ENCODE measurements at places on chromosomes 11 and 22.
A peak's percentile ranks its signal among the peaks of the same experiment; 100 is the strongest.

DNA sequence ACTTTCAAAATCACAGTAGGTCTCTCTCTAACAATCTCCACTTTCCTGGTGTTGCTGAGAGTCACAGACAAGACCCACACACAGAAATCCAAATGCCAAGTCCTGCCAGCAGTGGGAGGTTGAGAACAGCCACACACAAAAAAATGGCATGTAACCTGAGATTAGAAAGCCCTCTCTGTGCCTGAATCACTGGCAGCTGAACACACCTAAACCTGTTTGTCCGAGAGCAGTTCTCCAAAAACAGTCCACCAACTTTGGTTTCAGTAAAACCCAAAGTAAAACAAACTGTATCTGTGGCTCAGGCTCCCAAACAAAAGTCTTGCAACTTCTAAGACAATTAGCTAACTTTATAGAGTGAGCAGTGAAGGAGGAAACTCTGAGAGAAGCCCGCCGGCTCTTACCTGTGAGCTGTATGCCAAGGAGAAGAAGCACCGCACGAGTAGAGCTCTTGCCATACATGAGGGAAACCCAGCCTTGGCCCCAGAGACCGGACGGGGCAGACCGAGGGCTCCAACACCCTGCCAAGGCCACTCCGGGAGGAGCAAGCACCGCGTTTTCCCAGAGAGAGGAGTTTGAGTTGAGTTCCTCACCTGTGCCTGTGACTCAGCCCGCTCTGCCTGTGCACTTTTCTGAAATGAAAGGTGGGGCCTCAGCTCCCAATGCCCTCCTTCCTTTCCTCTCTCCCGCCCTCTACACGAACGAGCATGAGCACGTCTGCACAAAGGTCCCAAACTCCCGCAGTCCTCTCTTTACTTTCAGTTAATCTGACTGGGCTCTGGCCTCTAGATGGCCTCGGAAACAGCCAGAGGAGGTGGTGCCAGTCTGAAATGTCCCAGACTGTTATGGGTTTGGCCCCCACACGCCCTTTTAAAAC, at the start of gene MPZL2:
Gene MPZL2 (minus strand): TSS at position 603 of the 874 bp plus-strand sequence. CDS start 144 bp downstream, at position 459.
- ATAC-seq, result peak; percentile 54

DNA sequence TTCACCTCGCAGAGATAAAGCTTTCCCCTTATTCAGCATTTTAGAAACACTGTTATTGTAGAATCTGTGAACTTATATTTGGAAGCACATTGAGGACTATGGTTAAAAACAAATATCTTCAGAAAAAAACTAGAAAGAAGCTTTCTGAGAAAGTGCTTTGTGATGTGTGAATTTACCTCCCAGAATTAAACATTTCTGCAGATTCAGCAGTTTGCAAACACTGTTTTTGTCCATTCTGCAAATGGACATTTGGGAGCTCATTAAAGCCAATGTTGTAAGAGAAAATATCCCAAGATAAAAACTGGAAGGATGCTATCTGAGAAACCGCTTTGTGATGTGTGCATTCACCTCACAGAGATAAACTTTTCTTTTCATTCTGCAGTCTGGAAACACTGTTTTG, 272.7 kb downstream of the OR4A5 start:
- no peak for ATAC-seq

DNA sequence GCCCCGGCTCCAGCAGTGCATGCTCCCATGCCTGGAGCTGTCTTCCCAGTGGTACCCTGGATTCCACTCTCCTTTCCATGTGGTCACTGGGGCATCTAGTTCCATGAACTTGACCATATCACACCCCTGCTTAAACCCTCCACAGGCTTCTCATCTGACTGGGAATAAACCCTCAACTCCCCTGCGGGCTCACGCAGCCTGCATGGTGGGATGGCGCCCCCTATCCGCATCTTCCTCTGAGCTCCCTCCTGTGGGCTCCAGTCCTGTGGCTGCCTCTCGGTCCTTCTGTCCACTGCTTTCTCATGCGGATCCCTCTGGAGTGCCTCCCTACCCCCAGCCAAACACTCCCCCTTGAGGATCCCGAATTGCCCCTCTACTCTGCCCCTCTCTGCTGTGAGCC, 41.4 kb upstream of the TTLL12 start:
- no peak for ATAC-seq

GRCh38 chr11:70528794-70529580, 130.7 kb downstream of the CTTN start:
- ATAC-seq, result no peak

Data from stimulated activated memory B cell treated with anti-CD40 and anti-IgM and Interleukin-4, amounts not matched to agents 10 μg/mL and 1 μg/mL and 100 μg/mL, for 72 hours (primary cell).